ENCODE measurements at places on chromosomes 16 and 17.

DNA sequence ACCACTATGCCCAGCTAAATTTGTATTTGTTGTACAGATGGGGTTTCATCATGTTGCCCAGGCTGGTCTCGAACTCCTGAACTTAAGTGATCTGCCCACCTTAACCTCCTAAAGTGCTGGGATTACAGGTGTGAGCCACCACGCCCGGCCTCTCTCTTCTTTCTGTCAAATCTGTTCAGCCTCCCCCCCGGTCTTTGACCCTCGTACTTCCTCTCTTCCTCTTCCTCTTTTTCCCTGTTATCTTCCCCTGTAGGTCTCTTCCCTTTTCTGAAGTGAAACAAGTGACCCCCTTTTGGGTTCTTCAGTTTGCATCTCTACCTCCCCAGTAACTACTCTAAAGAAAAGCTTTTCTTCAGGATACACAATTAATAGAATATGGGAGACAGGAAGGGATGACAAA is 31.7 kb upstream of the DHX40 start:
- no peaks in the 10 kb centered on the region for H3K4me1 ChIP-seq
- no peaks in the 10 kb centered on the region for H3K36me3 ChIP-seq
- H3K27me3 ChIP-seq: no peaks in the 10 kb centered on the region
- H3K4me3 ChIP-seq: no peak overlapping the region

DNA sequence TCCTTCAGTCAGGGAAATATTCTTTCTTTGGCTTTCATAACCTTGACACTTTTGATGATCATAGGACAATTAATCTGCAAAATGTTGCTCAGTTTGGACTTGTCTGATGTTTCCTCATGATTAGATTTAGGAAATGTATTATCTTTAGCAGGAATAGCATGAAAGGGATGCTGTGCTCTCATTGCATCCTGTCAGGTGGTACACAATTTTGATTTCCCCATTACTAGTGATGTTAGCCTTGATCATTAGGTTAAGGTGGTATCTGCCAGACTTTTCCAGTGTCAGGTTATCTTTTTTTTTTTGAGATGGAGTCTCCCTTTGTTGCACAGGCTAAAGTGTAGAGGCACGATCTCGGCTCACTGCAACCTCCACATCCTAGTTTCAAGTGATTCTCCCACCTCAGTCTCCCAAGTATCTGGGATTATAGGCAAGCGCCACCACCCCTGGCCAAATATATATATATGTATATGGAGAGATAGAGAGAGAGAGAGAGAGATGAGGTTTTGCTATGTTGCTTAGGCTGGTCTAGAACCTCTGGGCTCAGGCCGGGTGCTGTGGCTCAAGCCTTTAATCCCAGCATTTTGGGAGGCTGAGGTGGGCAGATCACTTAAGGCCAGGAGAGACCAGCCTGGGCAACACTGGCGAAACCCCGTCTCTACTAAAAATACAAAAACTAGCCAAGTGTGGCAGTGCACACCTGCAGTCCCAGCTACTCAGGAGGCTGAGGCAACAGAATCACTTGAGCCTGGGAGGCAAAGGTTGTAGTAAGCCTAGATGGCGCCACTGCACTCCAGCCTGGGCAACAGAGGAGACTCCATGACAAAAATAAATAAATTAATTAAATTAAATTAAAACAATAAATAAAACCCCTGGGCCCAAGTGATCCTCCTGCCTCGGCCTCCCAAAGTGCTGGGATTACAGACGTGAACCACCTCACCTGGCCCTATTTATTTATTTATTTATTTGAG is 15.8 kb upstream of the CAVIN1 start:
- H3K36me3 ChIP-seq: no peaks in the 10 kb centered on the region
- no peak overlapping the region for H3K4me3 ChIP-seq
- DNase-seq: no peak
- no peak overlapping the region for H3K27ac ChIP-seq
- H3K4me1 ChIP-seq: peaks cover 4% of the 10 kb centered on the region

DNA sequence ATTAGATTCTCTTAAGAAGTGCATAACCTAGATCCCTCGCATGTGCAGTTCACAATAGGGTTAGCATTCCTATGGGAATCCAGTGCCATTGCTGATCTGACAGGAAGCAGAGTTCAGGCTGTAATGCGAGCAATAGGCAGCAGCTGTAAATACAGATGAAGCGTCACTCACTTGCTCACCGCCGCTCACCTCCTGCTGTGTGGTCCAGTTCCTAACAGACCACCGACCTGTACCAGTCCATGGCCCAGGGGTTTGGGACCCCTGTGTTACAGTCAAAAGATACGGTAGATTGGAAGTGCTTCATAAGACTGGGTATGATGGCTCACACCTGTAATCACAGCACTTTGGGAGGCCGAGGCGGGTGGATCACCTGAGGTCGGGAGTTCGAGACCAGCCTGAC is 2.8 kb downstream of the STAT5A start:
- H3K27ac ChIP-seq: no peak overlapping the region
- H3K4me3 ChIP-seq: no peak overlapping the region
- no peak for DNase-seq
- no peaks in the 10 kb centered on the region for H3K27me3 ChIP-seq
- H3K36me3 ChIP-seq: peaks cover 14% of the 10 kb centered on the region
- H3K4me1 ChIP-seq: peaks cover 17% of the 10 kb centered on the region

GRCh38 chr17:40730970-40731369 is 24.2 kb downstream of the KRT25 start:
- no peak overlapping the region for H3K27ac ChIP-seq
- no peaks in the 10 kb centered on the region for H3K4me1 ChIP-seq
- H3K27me3 ChIP-seq: peaks cover 11% of the 10 kb centered on the region
- no peaks in the 10 kb centered on the region for H3K36me3 ChIP-seq
- no peak for DNase-seq
- no peak overlapping the region for H3K4me3 ChIP-seq

GRCh38 chr16:20897253-20897897 is 2.8 kb downstream of the DCUN1D3 start:
- peak overlapping the region; percentile 93 for H3K27ac ChIP-seq
- peaks cover 34% of the 10 kb centered on the region for H3K36me3 ChIP-seq
- no peaks in the 10 kb centered on the region for H3K27me3 ChIP-seq
- peak overlapping the region; percentile 92 for H3K4me3 ChIP-seq

- no peaks in the 10 kb centered on the region for H3K36me3 ChIP-seq
- no peak overlapping the region for H3K4me3 ChIP-seq
- H3K27me3 ChIP-seq: peaks cover 100% of the 10 kb centered on the region
- no peak for DNase-seq
- H3K27ac ChIP-seq: no peak overlapping the region
Measured at GRCh38 chr17:48641541-48642058, 15.4 kb upstream of the HOXB9 start.

GRCh38 chr17:35844547-35844946 is 24.1 kb downstream of the HEATR9 start:
- peaks cover 73% of the 10 kb centered on the region for H3K36me3 ChIP-seq
- peaks cover 6% of the 10 kb centered on the region for H3K4me1 ChIP-seq
- no peak overlapping the region for H3K4me3 ChIP-seq
- no peaks in the 10 kb centered on the region for H3K27me3 ChIP-seq
- DNase-seq: no peak

GRCh38 chr17:8175795-8176196 is 384 bp downstream of the TMEM107 start:
- H3K4me1 ChIP-seq: peaks cover 26% of the 10 kb centered on the region
- no peak for DNase-seq
- H3K27ac ChIP-seq: peak overlapping the region; percentile 73
- H3K4me3 ChIP-seq: peak overlapping the region; percentile 80

DNA sequence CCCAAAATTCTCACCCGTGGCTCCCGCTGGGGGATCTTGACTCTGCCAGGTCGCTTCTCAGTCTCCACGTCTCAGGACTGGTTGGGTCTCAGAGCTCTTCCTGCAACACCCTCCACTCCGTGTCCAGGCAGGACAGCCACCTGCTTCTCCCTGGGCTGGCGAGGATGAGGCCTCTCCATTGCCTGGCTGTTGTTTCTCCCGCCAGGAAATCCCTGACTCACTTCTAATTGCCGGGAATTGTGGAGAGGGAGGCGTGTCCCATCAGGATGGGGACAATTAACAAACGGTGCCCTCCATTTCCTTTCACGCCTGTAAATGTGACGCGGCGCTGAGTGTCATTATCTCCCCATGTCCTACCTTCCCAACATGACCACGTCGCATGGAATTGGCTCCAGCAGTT is 204.5 kb downstream of the RBFOX3 start:
- H3K36me3 ChIP-seq: no peaks in the 10 kb centered on the region
- no peak overlapping the region for H3K4me3 ChIP-seq
- no peak overlapping the region for H3K27ac ChIP-seq
- peaks cover 63% of the 10 kb centered on the region for H3K27me3 ChIP-seq
- no peak for DNase-seq
